ENCODE measurements at places on chromosomes 4 and X.
A peak's percentile ranks its signal among the peaks of the same experiment; 100 is the strongest.

DNA sequence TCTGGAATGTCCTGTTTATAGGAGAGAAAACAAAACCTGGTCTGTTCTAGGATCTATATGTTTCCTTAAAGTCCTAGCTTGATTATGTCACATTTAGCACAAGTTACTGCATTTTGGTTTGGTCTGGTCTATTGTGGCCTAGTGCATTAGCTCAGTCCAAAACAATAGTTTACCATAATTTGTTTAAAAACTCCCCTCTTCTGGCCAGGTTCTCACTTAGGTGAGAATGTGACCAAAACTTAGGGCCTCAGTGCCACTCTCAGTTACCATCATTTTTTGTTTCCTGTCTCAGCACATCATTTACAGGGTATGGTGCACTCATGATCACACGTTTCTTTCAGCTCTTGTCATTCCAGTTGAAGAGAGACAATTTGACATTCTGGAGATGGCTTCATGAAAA lies 378.5 kb downstream of the KLHL4 start:
- DNase-seq, result no peak

DNA sequence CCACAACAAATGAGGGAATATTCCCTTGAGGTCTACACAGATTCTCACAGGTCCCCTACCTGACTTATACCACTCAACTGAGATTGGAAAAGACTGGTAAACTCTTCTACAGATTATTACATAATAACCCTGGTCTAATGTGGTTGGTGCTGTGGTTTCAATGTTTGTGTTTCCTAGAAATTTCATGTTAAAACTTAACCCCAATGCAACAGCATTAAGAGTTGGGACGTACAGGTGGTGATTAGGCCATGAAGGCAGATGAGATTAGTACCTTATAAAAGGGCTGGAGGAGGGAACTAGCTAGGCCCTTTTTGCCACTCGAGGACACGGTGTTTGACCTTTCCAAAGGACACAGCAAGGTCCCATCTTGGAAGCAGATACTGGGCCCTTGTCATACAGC lies 84.3 kb upstream of the TAPT1 start:
- no peak for DNase-seq

GRCh38 chrX:51893931-51894696 lies 691 bp downstream of the MAGED1 start:
- DNase-seq, result peak; percentile 88

DNA sequence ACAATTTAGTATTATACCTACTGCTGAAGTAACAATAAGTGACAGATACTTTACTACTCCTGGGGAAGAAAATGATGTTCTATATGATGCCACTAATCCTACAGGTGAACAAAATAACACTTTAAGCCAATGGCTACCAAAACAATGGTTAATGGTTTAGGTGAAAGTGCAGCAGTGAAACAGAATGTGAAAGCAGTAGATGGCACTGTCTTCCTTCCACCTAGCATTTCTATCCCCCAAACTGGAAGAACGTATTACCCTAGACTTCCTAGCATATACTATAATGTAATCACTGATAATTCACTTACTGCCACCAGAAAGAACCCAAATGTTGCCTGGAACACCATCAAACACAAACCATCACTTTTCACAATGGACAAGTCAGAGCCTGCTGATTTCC lies 18.9 kb upstream of the CABS1 start:
- DNase-seq, result no peak

- no peak for DNase-seq
Observed at GRCh38 chrX:124289443-124289842, 43.0 kb upstream of the TEX13D start.

- DNase-seq, result no peak
Observed at GRCh38 chr4:187604984-187605383, 390.6 kb upstream of the ZFP42 start.

DNA sequence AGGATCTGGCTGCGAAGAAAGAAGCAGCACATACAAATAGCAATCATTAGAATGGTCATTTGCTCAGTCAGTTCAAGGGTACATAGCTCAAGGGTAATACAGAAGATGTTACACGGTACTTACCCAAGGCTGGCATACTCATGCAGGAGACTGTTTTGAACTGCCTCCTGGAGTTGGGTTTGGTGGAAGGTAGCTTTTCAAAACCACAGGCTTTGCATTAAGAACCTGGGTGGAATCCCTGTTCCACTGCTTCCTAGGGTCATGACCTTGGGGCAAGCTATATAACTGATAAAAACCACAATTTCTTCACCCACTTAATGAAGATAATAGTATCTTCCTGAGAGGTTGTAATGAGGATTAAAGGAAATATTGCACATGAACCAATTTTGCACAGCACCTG lies 36.5 kb downstream of the TBC1D9 start:
- DNase-seq, result no peak

- no peak for DNase-seq
Observed at GRCh38 chr4:36039026-36039425, 205.3 kb downstream of the ARAP2 start.

GRCh38 chrX:153939573-153939972 lies 4.7 kb upstream of the NAA10 start:
- DNase-seq, result no peak

DNA sequence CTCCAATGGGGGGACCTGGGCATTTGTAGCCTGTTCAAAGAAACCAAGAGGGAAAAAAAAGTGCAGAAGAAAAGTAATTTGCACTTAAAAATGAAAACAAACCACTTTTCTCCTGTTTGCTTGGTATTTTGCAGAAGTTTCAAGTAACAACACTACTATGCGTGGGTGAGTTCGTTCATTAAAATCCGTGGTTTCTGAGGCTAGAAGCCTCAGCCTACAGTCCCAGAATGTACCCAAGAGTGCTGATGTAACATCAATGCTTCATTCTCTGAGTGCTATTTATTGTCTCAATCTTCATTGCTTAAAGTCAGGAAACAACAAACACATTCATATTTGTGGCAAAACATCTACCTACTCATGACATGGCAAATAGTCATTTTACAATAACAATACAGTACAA lies 29.2 kb downstream of the LGI2 start:
- no peak for DNase-seq

DNA sequence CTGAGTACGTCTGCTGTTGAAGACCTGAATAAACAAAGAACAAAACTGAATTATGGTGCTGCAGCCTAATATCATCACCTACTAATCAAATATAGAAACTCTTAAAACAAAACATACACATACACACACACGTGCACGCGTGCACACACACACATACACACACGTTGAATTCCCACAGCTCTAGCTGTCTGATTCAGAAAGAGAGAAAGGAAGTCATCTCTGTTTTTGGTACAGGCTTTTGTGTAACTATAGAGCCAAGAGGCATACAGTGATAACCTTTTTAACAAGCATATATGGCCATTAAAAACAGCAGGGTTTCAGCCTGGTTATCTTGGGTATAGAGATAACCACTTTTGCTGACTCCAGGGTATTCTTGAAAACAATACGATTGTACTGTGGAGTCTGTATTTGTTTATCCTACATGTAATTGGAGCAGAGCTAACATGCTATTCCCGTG lies 823.2 kb downstream of the CCSER1 start:
- no peak for DNase-seq

DNA sequence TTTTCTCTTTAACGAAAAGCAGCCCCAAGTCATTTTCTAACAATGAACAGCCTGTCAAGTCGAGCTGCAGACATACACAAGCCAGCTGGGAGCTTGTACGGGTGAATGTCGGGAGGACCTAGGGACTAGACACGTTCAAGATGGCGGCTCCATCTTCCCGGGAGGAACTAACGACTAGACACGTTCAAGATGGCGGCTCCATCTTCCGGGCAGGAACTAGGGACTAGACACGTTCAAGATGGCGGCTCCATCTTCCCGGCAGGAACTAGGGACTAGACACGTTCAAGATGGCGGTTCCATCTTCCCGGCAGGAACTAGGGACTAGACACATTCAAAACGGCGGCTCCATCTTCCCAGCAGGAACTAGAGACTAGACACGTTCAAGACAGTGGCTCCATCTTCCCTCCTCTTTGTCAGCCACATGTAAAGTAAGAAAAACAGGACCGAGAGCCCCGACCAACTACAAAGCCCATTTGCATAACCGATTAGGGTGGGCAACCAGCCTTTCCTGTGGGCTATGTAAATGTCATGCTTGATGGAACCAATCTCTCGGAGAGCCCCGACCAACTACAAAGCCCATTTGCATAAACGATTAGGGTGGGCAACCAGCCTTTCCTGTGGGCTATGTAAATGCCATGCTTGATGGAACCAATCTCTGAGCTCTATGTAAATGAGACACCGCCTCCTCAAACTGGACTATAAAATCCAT lies 175.5 kb downstream of the DHRSX start:
- DNase-seq, result peak; percentile 88

- DNase-seq, result no peak
Observed at GRCh38 chr4:158051401-158052235, 121.2 kb downstream of the GASK1B start.

GRCh38 chr4:151468715-151469696 lies 60.0 kb downstream of the FHIP1A start:
- no peak for DNase-seq

GRCh38 chrX:135982860-135983259 lies 2.4 kb upstream of the SLC9A6 start:
- no peak for DNase-seq

DNA sequence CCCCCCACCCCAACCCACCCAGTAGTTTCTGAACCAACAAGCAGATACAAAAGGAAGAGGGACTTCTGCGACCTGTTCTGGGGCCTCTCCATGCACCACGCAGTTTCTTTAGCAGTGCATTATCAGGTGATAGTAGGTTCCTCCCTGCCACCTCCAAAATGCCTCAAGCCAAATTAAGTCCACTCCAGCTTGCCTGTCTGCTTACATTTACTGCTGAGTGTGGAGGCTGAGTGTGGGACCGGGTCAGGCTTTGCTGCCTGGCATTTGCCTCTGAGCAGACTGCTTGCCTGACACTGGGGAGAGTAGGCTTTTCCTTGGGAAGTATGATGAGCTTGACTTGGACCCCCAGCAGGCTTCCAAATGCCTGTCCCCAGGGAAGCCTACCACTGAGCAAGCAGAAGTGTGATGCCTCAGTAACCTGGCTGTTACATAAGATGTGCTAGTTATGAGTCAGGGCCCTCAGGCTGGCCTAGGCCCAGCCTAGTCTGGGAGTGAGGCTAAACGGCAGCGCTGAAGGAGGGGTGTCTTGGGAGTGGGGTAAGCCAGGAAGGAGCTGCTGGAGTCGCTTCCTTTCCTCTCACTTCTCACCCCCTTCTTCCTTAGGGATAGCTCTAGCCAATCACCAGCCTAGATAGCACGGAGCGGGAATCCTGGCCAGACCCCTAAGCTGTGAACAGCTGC lies 9.0 kb downstream of the TSC22D3 start:
- DNase-seq, result no peak

- DNase-seq, result no peak
Observed at GRCh38 chrX:130999360-130999759, 58.8 kb upstream of the ARHGAP36 start.

- DNase-seq, result no peak
Observed at GRCh38 chrX:113675278-113675677, 834.6 kb upstream of the AMOT start.

GRCh38 chr4:151990201-151990600 lies 229.4 kb upstream of the GATB start:
- DNase-seq, result no peak

DNA sequence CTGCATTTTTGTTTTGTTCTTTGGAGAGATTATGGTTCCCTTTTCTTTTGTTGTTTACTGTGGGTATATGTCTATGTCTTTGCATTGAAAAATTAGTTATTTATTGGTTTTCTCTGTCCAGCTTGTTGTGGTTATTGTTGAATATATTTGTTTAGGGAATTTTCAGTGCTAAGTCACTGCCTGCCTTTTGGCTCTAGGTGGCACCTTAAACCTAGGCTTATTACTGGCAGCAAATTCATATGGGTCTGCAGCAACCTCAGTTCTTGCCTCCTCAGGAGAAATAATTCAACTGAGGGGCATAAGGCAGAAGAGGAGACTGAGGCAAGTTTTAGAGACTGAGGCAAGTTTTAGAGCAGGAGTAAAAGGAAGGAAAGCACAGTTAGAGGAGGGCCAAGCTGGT lies 1157.3 kb upstream of the AGA start:
- no peak for DNase-seq

DNA sequence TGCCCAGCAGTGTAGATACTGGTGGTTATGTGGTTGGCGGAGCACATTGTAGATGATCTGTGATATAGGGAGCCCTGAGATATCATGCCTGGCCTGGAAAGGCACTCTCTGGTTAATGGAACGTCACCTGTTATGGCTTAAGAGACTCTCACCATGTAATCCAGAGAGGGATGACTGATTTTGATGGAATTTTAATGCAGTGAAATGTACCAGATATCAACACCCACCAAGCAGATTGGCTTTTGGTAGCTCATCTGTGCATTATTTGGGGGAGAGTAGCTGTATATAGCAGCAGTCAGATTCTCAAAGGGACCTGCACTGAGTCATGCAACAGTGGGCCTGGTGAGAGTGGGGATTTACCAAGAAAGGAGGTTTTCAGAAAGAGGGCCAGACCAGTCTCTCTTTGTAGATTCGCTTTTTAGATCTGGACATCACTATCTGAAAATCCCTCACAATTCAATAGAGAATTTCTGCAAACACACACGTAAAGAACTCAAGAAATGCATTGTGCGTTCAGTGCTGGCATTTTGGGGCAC lies 17.3 kb downstream of the TSC22D3 start:
- no peak for DNase-seq

- no peak for DNase-seq
Observed at GRCh38 chr4:91212211-91212610, 1085.0 kb downstream of the CCSER1 start.

GRCh38 chr4:130336585-130337217 lies 1240.7 kb downstream of the C4orf33 start:
- DNase-seq, result peak; percentile 18

DNA sequence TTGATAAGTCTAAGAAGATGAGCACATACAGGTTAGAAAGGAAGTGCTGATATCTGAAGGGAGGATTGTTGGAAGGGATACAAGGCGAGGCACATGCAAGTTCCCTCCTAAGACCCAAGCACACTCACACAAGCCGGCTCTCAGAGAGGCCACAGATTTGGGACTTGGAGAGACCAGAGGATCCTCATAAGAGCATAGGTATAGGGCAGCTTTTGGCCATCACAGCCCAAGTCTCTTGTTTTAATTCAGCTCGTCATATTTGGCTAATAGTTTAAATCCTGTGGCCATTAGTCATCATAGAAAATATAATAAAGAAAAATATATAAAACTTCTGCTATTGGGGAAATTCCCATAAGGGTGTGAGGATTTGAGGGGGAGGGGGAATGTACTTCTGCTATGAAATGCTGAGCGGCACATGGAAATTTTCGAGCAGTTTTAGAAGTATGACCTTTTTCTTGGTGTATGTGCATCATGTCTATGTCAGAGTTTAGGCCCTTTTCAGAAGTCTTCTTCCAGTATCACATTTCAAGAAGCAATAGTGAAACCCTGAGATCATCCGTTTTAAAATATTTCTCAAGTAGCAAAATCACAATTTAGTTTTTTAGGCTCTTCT lies 97.7 kb downstream of the NFKB1 start:
- DNase-seq, result no peak

GRCh38 chr4:155468282-155468681 lies 91.5 kb upstream of the MAP9 start:
- DNase-seq, result peak; percentile 6

DNA sequence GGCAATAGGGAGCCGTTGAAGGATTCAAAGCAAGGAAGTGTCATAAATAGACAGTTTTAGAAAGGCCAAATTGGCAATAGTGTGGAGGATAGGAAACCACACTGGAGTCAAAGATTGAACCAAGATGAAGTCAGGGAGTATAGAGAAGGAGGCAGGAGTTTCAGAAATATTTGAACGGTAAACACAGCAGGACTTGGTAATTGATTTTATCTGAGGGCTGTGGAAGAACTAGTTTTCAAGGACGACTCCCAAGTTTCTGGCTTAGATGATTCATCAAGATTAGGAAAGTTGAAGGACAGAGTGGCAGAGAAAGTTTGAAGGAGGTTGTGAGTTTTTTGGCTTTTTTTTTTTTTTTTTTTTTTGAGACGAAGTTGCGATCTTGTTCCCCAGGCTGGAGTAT lies 11.5 kb upstream of the TMEM31 start:
- DNase-seq, result no peak

Data from eye (tissue), 1 donor.